ENCODE measurements at places on chromosomes 2 and 18.

DNA sequence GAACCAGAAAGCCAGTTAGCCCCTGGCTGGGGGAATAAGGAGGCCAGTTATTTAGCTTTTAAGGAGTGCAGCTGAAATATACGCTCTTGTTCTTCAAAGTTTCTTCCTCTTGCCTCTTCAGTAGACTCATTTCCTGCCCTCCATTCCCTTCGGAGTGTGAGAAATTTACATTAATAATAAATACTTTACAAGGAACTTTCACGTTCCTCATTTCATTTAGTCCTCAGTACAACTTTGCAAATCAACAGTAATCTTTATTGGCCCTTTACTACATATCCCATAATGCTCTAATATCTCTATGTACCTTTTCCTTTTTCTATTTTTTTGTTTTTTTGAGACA lies 15.6 kb downstream of the PLCD4 start:
- no peak for DNase-seq

DNA sequence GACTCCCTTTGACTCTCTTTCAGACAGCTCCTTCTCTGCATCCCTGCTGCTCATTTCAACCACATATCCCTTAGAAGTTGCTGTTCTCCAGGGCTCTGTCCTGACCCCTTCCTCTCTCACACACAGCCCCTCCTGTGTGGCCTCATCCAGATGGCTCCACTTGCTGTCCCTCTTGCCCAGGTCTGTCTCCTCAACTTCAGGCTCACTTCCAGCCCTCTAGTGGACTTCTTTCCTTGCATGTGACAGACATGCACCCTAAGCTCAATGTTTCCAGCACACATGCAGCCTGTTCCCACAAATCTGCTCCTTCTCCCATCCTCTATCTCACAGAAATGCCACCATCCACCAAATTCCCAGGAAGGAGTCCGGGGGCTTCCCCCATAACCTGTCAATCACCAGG lies 9.0 kb upstream of the MRPL19 start:
- DNase-seq = no peak

- DNase-seq = no peak
Observed at GRCh38 chr2:229865033-229865432, 56.8 kb downstream of the TRIP12 start.

GRCh38 chr2:122366969-122367645 lies 611.7 kb downstream of the TSN start:
- no peak for DNase-seq

DNA sequence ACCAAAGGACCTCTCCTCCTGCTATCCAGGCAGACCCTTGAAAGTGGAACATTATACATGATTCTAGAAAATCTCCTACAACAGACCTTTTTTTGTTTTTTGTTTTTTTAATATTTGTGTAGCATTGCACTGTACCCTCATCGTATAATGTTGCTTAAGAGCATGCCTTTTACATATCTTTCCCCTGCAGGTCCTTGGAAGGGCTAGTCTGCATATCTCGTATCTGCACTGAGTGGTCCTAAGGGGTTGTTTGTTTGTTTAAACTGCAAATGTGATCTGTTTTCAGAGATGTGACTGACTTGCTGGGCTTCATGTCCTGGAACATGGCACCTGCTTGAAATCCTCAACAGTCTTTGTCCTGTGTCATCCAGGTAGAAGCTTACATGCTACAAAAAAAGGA lies 204.1 kb downstream of the FAM210A start:
- DNase-seq = no peak

DNA sequence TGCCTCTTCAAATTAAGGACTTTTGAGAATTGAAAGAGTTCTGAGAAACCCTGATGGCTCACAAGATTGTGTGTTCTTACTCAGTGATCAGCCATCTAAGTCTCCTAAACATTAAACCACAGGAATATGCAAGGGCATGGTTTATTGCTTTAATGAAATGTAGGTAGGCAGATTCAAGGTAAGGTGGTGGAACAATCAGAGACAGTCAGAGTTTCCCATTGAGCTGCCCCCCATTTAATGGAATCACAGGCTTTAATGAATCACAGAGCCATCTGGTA lies 107.8 kb upstream of the LRATD1 start:
- DNase-seq = no peak

DNA sequence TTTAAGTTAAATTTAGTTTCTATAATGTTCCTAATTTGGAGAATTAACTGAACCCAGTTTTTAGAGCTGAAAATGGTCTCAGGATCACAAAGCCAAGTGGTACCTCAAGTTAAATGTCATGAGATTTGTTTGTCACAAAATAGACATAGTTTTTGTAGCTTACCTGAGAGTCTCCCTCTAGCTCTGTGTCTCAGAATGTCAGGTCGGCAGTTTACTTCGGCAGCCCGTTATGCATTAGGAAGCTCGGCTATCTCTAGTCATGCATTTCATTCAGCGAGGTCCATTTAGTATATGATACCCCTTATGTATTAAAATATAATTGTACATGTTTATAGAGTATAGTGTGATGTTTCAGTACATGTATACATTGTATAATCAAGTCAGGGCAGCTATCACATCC lies 155.6 kb downstream of the EML6 start:
- DNase-seq = no peak

GRCh38 chr18:74476140-74476539 lies 19.0 kb upstream of the DIPK1C start:
- peak; percentile 18 for DNase-seq

DNA sequence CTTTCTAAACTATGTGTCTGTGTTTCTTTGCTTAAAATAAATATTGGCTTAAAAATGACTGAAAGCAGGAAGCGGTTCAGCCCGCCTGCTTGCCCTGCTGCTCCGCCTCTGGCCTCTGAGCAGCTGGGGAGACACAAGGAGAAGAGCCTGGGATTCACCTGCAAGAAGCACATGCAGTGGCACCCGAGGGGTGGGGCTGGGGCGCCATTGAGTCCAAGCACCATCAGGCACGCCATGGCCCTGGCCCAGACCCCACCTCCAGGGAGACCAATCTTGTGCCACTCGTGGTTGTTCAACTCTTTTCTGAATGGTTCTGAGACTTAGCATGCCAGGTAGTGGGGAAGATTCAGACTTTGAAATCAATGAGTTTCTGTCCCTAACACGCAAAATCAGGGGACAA lies 495.5 kb upstream of the MYT1L start:
- no peak for DNase-seq

DNA sequence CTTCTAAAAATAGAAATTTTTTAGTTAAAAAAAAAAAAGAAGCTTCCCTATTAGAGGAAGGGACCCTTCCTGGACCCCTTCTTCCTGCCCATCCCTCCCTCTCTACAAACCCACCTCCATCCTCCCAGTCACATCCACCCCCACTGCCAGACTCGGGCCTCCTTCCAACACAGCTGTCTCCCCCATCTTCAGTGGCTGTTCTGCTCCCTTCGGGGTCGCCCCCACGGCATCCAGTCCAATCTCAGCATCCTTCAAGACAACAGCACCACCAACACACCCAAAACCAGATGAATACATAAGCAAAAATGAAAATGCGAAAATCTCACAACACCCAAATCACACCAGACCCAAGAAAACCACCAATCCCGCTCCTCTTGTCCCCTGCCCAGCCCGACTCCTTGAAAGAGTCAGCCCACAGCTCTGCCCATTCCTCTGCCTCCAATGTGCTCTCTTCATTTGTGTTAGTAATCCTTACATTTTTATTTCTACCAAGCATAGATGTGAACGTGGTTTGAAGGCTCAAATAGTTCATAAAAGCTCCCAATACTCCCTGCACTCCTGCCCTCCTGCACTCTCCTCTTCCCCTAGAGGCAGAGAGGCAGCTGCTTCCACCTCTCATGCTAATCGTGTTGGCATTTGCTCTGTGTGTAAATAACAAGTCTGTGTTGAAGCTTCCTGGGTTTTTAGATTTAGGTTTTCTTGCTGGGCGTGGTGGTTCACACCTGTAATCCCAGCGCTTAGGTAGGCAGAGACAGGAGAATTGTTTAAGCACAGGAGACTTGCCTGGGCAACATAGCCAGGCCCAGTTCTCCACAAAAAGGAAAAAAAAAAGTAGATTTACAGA lies 37.0 kb downstream of the MAL start:
- peak; percentile 2 for DNase-seq

DNA sequence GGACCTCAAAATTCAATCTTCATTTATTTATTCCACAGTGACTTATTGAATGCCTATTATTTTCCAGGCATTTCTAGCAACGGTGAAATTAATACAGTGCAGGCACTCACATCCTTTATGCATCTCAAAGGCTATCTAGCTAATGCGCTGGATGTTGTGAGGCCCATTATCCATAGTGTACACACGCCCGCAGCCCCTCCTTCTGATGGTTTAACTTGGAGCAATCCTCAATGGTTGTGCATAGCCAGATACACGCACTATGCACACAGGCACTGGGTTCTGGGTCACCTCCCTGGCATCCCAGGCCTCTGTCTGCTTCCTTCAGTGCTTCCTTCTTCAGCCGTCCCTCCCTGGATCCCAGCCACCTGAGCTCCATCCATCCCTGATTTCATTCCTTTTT lies 108.5 kb upstream of the BOD1L2 start:
- no peak for DNase-seq

- DNase-seq = peak; percentile 11
Observed at GRCh38 chr2:23330214-23330613, 54.8 kb upstream of the KLHL29 start.

- no peak for DNase-seq
Observed at GRCh38 chr2:23036629-23037028, 348.4 kb upstream of the KLHL29 start.

DNA sequence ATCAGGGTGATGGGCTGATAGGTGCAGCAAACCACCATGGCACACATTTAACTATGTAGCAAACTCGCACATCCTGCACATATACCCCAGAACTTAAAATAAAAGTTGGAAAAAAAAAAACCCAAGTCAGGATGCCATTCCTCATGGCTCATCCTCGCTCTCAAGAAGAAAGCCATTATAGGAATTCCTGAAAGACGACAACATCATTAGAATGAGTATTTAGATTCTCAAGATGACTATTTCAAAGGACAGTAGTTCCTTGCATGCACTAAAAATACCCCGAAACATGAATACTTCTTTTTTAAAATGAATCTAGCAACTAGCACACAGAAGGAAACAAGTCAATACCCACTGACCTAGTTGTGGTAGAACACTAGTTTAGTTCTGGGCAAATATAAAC lies 285.8 kb upstream of the REV1 start:
- no peak for DNase-seq

GRCh38 chr18:49228187-49228586 lies 232.3 kb downstream of the DYM start:
- DNase-seq = no peak

- DNase-seq = no peak
Observed at GRCh38 chr2:108923019-108923700, 65.9 kb downstream of the EDAR start.

- peak; percentile 42 for DNase-seq
Observed at GRCh38 chr18:69968039-69968438, 20.4 kb upstream of the CD226 start.

GRCh38 chr2:207282916-207283315 lies 117.2 kb upstream of the KLF7 start:
- DNase-seq = no peak

GRCh38 chr2:207231106-207231865 lies 65.5 kb upstream of the KLF7 start:
- DNase-seq = no peak

GRCh38 chr2:177053038-177053437 lies 159.6 kb upstream of the HNRNPA3 start:
- DNase-seq = no peak

GRCh38 chr2:147603876-147604275 lies 241.0 kb upstream of the ACVR2A start:
- no peak for DNase-seq

All from stimulated activated CD4-positive, alpha-beta T cell treated with anti-CD3 and anti-CD28 coated beads, Interleukin-15, amount 100 ng/mL, for 24 hours (primary cell).